ENCODE measurements at places on chromosomes 1 and 21.

GRCh38 chr1:207983044-207983635, 72.2 kb upstream of the CD34 start:
- no peak for DNase-seq

DNA sequence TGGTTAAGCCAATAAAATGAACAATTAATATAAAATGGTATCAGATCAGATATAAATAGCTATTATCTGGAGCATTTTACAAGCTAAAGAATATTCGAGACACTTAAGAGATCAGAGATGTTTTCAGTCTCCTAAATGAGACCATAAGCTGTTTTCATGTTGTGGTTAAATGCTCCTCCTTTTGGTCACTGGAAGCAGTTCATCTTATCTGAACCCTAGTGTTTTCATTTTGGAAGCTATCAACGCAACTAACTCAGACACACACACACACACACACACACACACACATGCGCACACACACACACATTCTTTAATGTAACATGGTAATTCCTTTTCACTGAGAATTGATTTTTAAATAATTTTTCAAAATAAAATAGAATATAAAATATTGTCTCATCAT, 10.0 kb upstream of the LRRC8C start:
- DNase-seq, result no peak

GRCh38 chr1:101282314-101283038, 45.7 kb downstream of the S1PR1 start:
- DNase-seq, result no peak

GRCh38 chr1:13911697-13912619, 212.0 kb downstream of the PRDM2 start:
- no peak for DNase-seq

DNA sequence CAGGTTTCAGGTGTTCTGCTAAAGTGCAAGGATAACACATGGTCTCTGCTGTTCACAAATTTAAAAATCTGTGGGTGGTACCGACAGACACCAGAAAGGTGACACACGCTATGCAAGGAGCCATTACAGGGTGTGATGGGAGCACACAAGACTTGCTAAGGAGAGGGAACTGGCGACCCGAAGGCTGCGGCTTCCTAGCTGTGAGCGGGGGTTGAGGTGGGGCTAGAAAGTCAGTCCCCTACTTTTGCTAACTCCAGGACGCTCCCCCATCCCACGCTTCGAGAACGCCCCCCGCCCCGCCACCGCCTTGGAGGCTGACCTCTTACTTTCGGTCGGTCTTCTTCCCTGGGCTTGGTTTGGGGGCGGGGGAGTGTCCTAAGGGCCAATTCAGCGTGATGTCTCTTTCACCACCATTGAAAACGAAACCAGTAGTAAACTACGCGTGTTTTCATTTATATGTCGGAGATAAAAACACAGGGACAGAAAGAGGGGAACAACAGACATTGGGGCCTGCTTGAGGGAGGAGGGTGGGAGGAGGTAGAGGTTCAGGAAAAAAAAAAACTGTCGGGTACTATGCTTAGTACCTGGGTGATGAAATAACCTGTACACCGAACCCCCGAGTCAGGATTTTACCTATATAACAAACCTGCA, 1.1 kb downstream of the CKS1B start:
- DNase-seq, result no peak

DNA sequence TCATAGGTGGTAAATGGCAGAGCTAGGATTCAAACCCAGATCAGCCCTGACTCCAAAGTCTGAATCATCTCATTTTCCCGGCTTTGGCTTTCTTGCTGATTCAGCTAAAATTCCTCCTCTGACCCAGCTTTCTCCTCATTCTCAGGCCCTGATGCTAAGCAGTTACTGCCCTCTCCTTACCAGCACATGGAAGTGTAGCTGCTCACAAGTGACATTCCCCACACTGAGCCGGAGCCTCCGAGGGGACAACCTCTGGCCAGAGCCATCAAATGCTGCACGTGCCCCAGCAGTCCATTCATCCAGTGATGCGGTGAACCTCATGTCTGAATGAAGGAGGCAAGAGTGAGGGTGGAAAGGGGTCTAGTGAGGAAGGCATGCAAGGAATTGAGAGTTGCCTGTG, 11.1 kb downstream of the ITGA10 start:
- no peak for DNase-seq

DNA sequence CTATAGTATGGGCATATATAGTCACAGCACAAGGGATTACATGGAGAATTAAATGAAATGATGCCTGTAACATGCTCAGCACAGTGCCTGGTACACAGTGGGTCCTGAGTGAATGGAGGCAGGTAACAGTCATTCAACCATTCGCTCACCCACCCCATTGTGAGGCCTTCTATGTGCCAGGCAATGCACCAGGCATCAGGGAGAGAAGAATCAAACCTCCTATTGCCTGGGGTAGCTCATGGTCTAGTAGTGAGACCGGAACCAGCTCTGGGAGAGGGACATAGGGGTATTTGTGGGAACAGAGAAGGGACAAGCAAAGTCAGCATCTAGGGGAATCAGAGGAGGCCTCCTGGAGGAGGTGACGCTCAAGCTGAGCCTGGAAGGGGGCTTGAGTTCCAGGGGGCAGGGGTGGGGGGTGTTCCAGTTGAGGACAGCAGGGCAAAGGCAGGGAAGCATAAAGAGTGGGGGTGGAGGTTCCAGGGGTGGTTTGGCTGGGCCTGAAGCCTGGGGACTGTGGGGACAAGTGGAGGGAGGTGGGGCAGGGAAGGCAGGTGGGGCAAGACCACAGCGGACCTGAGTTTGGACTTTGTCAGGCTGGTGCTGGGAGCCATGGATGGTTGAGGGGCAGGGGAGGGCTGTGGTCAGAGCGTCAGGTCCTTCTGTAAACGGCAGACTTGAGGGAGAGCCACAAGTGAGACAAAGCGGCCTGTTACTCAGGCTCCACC, 591.6 kb downstream of the PTPRU start:
- DNase-seq, result no peak

- no peak for DNase-seq
These were observed 170.9 kb downstream of the ZBTB18 start for GRCh38 chr1:244221991-244222390.

- DNase-seq, result no peak
These were observed 15.7 kb downstream of the SPOCD1 start for GRCh38 chr1:31799895-31800673.

- no peak for DNase-seq
These were observed 47.1 kb upstream of the ARHGAP29 start for GRCh38 chr1:94284476-94284875.

- DNase-seq, result no peak
These were observed 8.2 kb downstream of the BMP8A start for GRCh38 chr1:39499668-39500067.

DNA sequence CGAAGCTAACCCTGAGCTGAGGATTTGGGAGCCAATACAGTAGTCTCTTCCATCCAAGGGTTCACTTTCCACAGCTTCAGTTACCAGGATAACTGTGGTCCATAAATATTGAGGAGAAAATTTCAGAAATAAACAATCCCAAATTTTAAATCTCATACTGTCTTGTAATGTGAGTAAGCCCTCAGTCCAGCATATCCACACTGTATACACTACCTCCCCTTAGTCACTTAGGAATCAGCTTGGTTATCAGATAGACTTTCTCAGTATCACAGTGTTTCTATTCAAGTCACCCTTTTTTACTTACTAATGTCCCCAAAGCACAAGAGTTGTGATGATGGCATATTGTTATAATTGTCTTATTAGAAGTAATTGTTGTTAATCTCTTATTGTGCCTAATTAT, 102.3 kb upstream of the GNG12 start:
- DNase-seq, result no peak

GRCh38 chr1:159906960-159907359, 7.0 kb upstream of the CFAP45 start:
- DNase-seq, result no peak

DNA sequence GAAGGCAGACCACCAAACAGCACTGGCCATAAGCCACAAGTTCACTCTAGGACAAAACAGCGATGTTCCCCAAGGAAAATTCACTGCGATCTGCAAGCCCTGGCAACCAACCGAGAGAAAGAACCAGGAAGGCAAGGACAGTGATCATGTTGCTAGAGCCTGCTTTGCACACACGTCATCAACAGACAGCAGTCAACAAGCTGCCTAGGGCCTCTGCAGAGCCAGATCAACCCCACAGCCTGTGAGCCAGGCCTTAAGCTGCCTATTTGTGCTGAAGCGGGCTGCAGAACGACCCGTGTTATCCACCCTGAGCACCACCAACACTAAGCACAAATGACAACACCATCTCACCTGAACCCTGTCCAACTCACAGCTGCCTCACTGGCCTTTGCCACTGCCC, 6.2 kb upstream of the YRDC start:
- DNase-seq, result no peak

DNA sequence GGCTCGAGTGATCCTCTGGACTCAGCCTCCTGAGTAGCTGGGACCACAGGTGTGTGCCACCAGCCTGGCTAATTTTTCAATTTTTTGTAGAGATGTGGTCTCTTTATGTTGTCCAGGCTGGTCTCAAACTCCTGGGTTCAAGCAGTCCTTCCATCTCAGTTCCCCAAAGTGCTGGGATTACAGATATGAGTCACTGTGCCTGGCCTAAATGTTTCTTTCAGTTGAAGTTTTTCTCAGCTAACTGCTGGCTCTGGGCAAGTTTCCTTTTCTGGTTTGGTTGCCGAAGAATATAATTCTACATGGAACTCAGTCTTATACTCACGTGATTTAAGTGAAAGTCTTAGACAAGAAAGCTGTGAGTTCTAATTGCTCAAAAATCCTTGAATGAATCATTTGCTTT, 57.0 kb downstream of the SASS6 start:
- no peak for DNase-seq

DNA sequence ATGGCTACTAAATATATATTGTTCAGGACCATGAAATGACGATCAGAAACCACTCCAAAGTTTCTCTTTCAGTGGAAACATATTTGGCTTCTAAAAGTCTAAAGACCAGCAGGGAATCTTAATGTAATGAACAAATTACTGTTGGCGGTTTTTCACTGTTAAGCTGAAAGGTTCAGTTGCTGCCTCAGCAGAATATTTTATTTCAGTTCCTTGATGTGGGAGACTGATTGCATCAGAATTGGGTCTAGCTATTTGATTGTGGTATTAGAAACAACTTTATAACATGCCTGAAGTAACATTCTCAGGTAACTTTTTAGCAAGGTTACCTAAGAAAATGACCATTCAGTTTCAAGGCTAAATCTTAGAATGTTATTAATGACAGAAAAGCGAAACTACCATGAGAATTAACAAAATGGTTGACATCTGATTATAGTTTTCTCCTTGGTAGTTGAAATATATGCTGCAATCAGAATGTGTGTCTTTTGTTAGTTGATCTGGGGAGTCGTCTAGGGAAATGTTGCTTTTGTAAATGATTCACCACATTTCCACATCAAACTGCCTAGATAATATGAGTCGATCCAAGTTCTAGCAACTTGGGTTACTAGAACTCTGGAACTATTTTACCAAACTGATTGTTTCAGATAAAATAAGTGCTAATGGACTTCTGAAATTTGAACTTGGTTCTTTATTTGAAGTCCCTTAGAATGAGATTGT, 200.4 kb downstream of the HMCN1 start:
- DNase-seq, result no peak

- DNase-seq, result peak; percentile 54
These were observed 77.6 kb upstream of the CHRM3 start for GRCh38 chr1:239308701-239309333.

- DNase-seq, result no peak
These were observed 13.4 kb downstream of the PARP1 start for GRCh38 chr1:226394462-226394861.

GRCh38 chr1:208043691-208044181, 132.8 kb upstream of the CD34 start:
- no peak for DNase-seq

GRCh38 chr1:178232949-178233348, 139.0 kb downstream of the RASAL2 start:
- DNase-seq, result no peak

- no peak for DNase-seq
These were observed 47.9 kb downstream of the LAMC1 start for GRCh38 chr1:183070923-183071618.

- no peak for DNase-seq
These were observed 14.1 kb downstream of the TTC39A start for GRCh38 chr1:51316113-51316845.

GRCh38 chr1:177053648-177054047, 110.9 kb downstream of the ASTN1 start:
- no peak for DNase-seq

- DNase-seq, result no peak
These were observed 32.1 kb upstream of the ST6GALNAC5 start for GRCh38 chr1:76835203-76835602.

GRCh38 chr1:183195142-183195574, 9.1 kb downstream of the LAMC2 start:
- no peak for DNase-seq

- no peak for DNase-seq
These were observed 1.4 kb upstream of the CELF3 start for GRCh38 chr1:151718011-151718431.

- no peak for DNase-seq
These were observed 154.6 kb downstream of the SLC30A10 start for GRCh38 chr1:219773775-219774174.

GRCh38 chr1:48760857-48761256, 15.8 kb downstream of the BEND5 start:
- no peak for DNase-seq

DNA sequence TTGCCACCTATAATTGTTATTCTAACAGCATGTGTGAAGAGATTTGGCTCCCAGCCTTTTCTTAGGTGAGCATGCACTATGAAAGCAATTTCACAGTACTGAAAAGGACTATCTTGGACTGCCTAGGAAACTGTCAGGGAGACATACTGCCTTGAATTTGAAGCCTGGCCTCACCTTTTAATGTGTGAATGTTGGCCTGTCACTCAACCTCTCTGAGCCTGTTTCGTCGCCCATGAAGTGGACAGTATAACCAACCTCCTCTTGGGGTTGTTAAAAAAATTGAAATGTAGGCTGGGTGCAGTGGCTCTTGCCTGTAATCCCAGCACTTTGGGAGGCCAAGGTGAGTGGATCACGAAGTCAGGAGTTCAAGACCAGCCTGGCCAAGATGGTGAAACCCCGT, 20.4 kb upstream of the POU2F1 start:
- no peak for DNase-seq

DNA sequence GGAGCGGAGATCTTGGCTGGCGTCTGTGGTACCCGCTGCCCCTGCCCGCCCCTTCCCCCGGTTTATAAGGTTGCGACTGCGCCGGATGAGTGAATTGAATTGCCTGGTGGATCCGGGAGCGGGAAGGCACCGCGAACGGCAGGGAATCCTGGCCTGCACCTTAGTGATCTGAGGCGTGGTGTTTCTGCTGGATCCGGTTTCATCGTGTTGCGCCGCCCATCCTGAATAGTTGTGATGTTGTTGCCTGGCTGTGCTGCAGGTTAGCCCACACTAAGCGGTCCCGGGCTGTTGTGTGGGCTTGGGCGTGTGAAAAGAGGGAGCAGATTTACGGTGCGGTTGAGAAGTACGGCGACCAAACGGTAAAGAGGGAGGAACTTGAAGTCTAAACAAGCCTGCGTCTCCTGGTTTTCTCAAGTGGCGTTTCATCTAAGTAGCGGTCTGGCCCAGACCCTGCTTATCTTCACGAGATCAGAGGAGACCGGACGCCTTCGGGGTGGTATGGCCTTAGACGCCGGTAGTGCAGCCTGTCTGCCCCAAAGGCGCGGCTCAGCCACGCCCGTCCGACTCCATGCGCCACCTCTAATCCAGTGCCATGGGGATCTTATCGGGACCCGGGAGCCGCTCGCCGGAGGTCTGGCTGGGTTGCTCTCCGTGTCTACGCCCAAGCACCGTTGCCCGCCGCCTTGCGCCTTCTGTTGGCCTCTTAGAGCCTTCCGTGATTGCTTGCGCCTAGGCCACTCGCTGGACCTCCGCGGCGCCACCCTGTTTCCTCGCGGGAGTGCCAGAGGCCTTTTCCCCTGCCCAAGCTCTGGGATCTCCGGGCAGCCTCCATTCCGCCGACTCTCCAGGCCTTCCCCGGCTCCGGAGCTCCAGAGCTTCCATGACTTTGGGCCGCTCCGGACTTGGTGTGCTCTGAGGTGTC, 87.5 kb upstream of the RHOU start:
- DNase-seq, result peak; percentile 51
